ENCODE measurements at places on chromosomes 7 and 10. TPM values are rescaled to one million over a fixed set of nuclear protein-coding genes. Genes with fewer than 3 reads are reported as not detected.

- DNase-seq = no peak
These were observed 1.8 kb downstream of the CCDC6 start for GRCh38 chr10:59904426-59905065.

GRCh38 chr10:53434413-53434812 lies 661.8 kb upstream of the MBL2 start:
- DNase-seq = no peak

The CRHR2 gene
- not detected for total RNA-seq

The MYL10 gene
- total RNA-seq = not detected

Data from HFFc6 (cell line).